HFFc6 (cell line): ENCODE measurements at places on chromosomes 16 and 17.

DNA sequence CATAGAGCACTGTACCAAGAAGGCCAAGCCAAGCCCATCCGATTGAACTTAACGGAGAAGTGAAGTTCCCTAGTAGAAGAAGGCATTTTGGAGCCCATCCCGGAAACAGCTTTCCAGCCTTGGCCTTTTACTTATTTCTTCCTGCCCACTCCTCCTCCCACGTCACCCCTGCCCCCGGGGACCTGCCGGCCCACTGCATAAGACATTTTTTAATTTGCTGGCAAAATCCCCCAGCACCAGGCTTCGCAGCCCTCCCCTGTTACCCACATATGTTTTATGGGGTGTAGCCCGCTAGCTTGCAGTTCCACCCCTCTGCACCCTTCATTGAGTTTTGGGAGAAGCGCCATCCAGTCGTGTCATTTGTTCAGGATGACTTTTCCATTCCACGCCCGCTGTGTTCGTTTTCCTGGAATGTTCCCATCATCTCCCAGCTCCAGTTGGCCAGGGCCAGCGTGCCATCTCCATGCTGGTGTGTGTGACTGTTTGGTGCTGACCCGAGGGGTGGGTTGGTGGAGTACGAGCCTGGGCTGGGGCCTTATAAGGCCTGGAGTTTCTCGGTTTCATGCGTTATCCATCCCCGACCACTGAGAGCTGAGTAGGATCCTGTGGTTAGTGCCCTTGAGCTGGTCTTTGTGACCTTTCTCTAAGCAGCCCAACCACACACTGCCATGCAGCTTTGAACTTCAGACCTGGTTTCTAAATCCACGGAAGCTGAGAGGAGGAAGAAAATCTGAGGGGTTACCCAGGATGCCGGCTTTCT is 20.0 kb upstream of the TBX2 start:
- no peak for DNase-seq

DNA sequence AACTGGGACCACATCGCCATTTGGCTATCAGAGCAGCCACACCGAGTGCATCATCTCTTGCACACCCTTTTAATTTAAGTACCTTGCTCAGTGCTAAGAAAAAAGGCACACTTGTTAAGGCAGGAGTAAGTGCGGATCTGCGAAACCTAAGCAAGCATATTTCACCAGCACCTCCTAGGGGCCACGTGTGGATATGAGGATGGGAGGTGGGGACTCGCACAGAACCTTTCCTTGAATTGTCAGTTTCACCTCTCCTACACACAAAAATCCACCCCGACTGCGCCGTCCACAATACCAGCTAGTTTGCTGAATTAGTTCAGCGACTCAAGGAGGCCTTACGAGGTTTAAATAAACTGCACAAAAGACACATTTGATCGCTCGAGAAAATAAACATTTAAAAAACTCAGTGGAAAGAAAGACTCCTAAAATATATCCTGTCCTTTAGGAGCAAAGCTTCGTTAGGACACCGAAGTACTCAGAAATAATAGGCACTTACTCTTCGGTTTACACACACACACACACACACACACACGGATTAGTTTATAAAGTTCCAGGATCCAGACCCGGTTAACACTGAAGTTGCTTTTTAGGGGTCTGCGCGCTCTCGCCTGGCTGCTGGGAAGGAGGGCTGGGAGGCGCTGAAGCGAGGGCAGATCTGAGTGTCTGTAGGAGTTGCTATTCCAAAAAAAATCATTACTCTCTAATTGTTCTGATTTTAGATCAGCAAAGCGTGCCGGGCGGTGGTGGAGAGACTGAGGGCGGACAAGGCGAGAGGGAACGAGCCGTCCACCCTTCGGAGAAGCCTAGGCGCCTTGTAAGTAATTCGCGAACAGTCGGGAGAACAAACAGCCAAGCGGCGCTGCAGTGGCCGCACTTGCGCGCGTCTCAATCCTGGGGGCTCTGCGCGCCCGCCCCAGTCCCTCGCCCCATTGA is 1.0 kb upstream of the KCNJ2 start:
- no peak for DNase-seq

- DNase-seq = no peak
Observed at GRCh38 chr17:67639555-67639954, 78.2 kb upstream of the NOL11 start.

DNA sequence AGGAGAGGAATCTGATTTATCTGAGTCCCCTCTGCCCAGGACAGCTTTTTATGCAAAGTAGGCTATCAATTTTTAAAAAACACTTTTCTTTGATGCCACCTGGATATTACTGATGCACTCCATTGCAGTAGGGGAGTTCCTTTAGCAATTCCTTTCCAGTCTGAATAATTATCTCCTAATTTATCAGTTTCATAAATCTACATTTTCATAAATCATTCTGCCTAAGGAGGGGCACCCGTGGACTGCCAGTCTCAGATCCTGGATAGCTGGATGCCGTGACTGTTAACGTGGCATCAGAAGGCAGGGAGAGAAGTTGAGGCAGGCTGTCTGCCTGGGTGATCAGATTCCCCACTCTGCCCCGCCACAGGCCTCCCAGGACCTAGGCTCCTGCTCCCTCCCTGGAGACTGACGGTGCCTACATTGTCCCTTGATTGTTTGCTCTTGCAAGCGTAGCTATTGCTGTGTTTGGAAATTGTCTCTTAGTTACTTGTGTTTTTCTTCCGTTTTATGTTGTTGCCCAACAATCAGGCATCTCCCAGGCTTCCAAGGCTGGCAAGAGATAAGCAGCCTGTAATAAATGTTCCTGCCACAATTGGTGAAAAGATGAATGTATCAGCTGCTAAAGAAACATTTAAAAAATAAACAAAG is 75.2 kb downstream of the KATNIP start:
- no peak for DNase-seq

DNA sequence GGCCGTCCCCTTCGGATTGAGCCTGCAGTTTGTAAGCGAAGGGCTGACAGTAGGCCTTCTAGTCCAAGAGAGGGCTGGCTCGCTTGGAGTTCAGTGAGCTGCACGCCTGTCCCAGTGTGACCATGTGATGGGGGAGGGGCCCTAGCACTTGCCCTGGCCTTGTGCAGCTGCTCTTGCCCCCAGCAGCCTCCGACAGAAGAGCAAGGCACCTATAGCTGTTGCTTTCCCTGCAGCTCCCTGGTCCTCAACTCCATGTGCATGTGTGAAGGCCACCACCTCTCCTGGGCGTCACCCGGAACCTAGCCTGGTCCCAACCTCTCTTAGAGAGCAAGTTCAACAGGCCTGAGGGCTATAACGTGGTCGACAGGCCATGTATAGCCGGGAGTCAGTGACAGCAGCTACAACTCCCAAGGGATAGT is 5.6 kb downstream of the SPHK1 start:
- no peak for DNase-seq

- peak; percentile 35 for DNase-seq
Observed at GRCh38 chr16:88785106-88785924, at the start of gene PIEZO1. Gene PIEZO1 (minus strand): TSS chr16:88785220. CDS start chr16:88784964, 256 bp downstream.

DNA sequence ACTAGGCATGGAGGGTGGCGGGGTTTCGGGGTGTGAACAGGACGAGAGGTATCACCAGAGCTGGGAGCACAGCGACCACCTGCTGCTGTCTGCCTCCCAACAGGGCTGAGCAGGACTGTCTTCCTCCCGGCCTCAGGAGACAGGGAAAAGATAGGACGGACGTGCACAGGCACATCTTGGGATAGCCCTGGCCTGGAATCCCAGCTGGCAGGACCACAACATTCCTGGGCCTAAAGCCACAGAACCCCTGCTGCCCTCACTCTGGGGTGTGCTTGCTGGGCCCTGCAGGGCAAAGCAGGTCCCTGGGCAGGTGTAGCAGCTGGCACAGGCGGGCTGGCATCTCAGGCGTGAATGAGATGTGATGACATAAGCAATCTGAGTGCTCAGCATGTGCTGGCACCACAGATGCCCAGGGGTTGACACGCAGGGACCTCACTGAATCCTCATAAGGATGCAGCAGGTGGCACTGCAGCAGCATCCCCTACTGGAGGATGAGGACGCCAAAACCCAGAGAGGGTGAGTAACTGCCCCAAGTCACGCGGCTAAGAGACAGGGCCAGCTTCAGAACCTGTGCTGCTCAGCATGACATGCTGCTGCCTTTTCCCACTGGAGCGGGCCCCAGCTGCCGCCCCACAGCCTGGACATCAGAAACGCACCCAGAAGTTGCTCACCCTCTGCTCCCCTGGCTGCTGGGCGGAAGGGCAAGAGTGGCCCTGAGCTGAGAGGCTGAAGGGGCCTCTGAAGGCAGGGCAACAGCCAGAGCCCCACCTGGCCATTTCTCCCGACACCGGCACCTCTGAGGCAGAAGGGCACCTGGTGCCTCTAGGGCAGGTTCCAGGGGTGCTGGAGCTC is 7.1 kb downstream of the CORO7 start:
- DNase-seq = no peak

GRCh38 chr17:72064606-72065193 is 56.1 kb upstream of the SOX9 start:
- DNase-seq = no peak

DNA sequence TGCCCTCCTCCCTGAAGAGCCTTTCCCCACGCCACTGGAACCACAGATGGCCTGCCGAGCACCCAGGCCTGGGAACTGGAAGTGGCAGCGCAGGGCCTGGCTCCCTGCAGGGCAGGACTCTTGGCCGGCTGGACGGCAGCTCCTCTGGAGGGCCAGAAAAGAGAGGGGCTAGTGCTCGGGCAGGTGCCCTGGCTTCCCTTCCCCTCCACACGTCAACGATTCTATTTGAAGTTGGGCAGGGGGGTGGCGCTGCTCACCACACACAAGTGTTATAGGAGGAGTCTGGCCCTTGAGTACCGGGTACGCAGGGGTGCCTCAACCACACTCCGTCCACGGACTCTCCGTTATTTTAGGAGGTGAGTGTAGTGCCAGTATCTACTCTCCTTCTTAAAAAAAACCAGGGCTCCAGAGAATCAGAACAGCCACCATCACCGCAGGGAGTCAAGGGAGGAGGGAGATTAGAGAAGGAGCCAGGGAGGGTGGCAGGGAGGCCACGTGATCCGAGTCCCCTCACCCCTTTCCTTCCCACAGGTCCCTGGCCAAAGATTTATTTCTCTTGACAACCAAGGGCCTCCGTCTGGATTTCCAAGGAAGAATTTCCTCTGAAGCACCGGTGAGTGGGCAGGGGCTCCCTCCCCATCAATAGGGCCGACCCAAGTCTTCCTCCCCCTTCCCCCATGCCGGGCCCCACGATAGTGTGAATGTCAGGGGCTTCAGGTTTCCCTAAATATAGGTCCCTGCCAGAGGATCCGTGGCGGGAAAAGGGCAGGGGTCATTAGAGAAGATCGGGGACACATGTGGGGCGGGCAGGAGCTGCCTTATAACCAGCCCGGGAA is 1.4 kb upstream of the ALDOA start:
- DNase-seq = no peak

GRCh38 chr16:70475054-70475871 is 20.9 kb downstream of the FCSK start:
- no peak for DNase-seq

GRCh38 chr16:9670033-9670432 is 512.2 kb downstream of the GRIN2A start:
- DNase-seq = no peak

DNA sequence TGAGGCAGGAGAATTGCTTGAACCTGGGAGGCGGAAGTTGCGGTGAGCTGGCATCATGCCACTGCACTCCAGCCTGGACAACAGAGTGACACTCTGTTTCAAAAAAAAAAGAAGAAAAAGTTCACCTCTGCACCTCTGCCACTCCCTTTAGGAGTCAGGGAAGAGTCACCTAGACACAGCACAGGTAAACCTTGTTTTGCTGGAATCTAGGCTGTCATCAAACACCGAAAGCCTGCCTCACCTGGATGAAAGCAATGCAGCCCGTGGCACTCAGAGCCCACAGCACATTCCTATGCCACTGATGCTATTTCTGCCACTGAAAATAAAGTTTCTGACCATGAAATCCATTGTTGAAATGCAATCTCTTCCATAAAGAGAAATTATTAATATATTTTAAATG is 22.2 kb downstream of the CFAP52 start:
- no peak for DNase-seq

DNA sequence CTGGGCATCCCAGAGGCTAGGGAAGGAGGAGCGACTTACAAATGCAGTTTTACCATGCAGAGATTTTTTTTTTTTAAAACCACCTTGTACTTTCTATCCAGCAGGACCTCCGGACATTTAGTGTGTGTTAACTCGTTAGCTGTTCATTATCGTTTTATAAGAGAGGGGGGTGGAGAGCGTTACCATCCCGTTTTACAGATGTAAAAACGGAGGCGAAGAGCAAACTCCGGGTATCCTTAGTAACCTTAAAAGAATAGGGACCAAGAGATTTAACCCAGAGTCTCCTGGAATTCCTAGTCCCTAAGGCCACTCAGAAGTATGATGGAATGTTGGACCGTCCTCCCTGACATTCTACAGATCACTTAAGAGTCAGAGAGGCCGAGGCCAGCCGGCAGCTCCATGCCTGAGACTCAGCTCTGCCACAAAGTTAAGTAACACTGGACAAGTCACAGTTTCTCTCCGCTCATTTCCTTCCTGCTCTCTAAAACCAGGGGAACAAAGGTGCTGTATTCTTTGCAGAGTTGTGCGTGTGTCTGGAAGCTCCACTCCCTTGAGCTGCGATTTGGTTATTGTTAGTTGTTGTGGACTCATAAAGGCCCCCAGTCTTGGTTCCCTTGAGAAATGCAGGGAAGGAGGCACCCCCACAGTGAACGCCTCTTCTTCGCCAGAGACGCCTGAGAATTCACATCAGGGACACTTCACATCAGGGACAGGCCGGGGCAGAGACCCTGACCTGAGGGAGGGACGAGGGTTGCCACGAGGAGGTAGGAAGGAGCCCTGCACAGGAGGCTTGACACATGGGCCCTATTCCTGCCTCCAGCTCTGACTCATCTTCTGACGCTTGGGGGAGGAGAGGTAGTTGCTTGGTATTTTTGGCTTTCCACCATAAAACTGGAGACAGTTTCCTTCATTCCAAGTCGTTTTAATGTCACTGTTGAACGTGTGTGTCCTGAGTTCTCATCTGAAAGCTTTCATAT is 1.2 kb downstream of the DUSP14 start:
- DNase-seq = peak; percentile 84

- DNase-seq = no peak
Observed at GRCh38 chr16:86977076-86977676, 340.0 kb downstream of the C16orf95 start.

DNA sequence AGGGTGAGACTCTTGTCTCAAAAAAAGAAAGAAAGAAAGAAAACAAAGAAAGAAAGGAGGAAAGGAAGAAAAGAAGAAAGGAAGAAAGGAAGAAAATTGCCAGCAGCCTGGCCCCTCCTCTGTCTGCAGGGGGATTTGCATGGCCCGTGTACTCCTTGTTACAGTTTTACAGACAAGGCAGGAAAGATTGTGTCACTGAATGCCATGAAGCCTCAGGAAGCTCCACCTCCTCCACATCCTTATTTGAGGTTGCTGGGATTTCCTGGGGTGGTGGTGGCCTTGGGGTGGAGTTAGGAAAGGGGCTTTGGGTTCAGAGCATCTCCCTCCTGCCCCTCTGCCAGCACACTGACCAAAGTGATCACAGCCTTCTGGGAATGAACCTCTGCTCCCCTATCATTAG is 23.6 kb downstream of the CFAP20 start:
- DNase-seq = no peak

DNA sequence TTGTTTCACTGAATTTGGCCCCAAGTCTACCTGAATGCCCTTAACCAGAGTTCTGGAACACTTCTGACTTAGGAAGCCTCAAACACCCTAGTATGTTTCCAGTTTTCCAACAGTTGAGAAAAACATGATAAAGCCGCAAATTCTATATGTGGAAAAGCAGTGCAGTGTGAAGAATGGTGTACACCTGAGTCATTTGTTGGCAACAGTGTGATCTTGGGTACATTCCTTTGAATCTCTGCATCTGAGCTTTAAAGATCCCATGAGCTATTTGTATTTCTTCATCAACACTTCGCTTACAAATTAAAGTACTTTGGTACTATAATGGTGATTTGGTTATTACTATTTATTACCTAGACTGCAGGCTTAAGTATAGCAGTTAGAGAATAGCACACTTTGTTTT is 93.6 kb upstream of the TBX2 start:
- no peak for DNase-seq
